Stimulated activated CD4-positive, alpha-beta T cell treated with anti-CD3 and anti-CD28 coated beads, Interleukin-2, amount 100 ng/mL, for 24 hours (primary cell): ENCODE measurements at places on chromosomes 12 and 14.

DNA sequence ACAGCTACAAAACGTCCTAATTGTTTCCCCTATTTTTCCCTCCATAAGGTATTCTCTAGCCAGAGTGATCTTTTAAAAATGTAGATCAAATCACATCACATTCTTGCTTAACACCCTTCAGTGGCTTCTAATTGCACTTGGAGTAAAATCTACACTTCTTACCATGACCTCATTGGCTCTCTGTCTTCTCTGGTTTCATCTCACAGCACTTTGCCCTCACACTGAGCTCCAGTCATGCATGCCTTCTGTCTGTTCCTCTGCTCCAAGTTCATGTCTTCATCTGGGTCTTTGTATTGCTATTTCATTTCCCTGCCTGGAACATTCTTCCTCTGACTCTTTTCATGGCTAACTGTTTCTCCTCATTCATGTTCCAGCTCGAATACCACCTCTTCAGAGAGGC is 220.4 kb upstream of the GARIN6 start:
- DNase-seq: no peak

- DNase-seq: no peak
Measured at GRCh38 chr14:36655571-36655962, 6.1 kb upstream of the PAX9 start.

GRCh38 chr12:47901063-47901717 is 3.6 kb downstream of the VDR start:
- DNase-seq: peak; percentile 16

GRCh38 chr12:127503246-127503645 is 763.7 kb upstream of the TMEM132C start:
- no peak for DNase-seq

GRCh38 chr12:85325442-85325841 is 45.4 kb downstream of the ALX1 start:
- no peak for DNase-seq

DNA sequence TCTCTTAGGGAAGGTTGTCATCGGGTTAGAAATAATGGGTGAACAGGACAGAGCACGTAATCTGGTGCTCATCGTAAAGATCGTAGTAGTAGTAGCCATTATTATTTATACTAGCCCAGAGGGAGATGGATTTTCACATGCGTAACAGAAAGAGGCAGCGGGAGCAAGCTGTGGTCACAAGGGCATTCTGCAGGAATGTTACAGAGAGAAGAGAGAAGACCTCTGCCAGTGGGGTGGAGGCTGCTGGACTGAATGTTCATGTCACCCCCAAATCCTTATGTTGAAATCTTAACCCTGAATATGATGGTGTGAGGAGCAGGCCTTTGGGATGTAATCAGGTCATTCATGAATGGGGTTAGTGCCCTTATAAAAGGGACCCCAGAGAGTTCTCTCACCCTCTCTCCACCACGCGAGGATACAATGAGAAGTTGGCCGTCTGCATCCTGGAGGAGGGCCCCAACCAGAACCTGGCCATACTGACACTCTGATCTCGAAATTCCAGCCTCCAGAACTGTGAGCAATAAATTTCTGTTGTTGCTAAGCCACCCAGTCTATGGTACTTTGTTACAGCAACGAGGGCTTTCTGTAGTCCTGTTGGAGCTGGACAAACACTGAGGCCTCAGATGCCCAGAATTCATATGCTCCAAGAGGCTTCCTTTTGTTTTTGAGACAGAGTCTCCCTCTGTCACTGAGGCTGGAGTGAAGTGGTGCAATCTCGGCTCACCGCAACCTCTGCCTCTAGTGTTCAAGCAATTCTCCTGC is 131.2 kb upstream of the MED13L start:
- DNase-seq: no peak

GRCh38 chr14:30706704-30707103 is 84.6 kb downstream of the SCFD1 start:
- no peak for DNase-seq

GRCh38 chr12:12811343-12811742 is 1.8 kb upstream of the DDX47 start:
- DNase-seq: no peak

GRCh38 chr12:104704224-104704779 is 247.6 kb downstream of the CHST11 start:
- DNase-seq: no peak

DNA sequence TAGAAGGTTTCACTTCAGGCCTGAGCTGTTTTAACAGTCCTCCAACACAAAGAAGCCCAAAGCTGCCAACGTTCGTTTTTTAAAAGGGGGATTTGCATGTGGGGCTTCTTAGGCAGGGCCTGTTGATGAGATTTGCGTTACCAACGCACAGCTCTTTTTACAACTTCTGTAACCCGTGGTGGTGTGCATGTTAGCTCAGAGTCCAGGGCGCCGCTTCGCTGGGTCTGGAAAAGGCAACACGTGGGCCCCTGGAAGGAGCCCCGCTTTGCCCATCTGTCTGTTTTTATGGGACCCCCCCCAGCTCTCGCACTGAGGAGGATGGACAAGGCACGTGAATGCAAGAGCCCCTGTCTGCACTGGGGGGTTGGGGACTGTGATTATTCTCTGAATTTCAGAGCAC is 84.0 kb downstream of the ESR2 start:
- DNase-seq: no peak

DNA sequence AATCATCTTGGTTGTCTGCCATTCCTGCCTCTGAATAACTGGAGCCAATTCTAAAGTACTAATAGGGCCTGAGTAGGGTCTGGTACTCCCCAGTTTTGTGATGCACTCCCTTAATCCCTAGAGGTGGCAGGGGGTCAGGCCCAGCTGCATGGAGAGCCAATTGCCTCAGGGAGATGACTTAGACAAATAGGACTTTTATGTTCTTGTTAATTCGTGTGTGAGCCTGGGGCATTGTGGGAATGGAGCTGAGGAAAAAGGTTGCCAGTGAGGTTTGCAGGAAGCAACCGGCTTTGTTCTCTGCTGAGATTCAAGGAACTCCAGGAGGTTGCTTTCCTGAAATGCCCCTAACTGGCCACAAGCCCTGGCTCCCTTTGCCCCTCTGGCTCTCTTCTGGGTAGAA is 6.8 kb upstream of the DCD start:
- no peak for DNase-seq

DNA sequence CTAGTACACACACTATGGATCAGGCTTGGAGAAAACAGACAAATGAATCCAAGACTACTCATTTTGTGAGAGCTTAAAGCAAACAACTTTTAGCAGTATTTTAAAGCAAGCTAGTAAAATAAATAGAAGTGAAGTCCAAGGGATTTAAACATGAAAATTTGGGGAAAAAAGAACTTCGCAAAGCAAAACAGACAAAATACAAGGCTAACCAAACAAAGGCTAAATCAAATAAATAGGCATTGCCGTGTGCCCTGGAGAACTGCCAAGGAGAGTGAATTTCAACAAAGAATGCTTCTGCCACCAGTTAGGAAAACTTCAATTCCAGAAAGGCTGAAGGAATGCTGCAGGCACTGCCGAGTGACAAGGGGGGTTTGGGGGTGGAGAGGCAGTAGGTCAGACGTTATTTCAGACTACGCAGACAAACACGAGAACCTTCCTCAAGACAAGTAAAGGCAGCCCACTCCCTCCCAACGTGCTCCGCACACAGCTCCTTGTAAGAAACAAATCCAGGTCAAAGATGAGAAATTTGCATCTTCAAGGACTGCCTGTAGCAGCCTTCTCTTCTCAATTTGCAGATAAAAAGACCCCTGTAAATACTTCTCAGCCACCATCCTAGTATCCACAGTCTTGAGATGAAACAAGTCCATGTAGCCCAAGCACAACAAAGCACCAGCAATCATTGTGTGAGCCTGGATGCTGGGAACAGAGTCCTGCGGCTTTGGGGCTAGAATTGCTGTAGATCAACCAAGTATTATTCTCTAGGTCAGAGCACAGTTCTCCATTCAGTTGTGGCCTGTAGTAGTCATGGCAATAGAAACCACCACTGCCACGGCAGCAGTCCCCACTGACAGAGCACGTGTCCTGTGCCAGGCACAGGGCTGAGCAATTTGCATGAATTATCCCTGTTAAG is 43.3 kb downstream of the EFCAB11 start:
- DNase-seq: no peak

- no peak for DNase-seq
Measured at GRCh38 chr14:104102282-104102914, 16.9 kb downstream of the ASPG start.

GRCh38 chr12:102653406-102653805 is 173.0 kb upstream of the IGF1 start:
- no peak for DNase-seq

DNA sequence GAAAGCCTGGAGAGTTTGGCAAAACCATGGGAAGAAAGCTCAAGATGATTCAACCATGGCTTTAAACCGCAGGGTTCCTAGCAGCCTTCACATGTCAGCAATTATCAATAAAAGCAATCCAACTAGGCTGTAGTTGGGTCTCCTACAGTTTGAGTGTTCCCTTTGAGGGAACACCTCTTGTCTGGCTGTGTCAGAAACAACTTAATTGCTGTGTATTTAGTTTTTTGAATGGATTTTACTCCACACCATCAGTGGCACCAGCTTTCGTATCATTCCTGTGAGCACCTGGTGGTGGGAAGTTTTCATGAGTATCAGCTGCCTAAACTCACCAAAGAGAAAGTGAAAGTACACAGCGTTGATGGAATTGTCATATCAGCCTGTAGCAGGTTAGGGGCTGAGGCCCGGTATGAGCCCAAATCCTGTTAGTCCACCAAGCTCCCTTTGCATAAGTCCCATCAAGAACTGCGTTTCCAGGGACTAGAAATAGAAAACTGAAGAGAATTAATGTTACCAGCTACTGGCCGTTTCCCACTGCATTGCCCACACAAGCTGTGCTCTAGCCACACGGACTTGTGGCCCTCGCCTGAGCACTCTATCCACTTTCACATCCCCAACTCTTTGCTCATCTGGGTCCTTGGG is 10.9 kb upstream of the IL26 start:
- peak; percentile 20 for DNase-seq

DNA sequence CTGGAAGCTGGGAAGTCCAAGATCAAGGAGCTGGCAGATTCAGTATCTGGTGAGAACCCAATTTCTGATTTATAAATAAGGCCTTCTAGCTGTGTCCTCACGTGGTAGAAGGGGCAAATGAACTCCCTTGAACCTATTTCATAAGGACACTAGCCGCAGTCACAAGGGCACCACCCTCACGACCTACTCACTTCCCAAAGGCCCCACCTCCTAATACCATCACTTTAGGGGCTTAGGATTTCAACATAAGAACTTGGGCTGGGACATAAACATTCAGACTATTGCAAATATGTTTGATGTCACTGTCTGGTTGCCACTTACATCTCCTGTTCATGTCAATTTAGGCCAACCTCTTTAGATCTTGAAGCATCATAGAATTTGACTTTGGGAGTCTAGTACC is 10.8 kb upstream of the CNIH1 start:
- DNase-seq: no peak

DNA sequence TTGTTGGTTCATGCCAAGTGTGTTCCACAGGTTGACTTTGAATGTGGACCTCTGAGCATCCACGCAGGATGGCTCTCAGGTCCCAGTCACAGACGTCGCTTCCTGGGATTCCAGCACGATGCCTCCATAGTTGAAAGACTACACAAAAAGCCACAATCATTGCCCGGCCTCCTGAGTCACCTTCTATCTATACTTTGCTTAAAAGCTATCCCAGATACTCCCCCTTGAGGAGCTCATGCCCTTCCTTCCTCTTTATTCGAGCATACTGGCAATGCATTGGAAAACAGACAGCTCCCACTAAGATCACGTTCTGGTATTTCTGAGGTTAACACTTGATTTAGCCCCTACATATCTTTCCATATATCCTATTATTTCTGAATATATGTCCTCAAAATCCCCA is 40.1 kb downstream of the ZNF664 start:
- DNase-seq: no peak

- DNase-seq: no peak
Measured at GRCh38 chr14:77228056-77228455, 43.0 kb downstream of the NGB start.

- DNase-seq: no peak
Measured at GRCh38 chr14:94398536-94398935, 10.1 kb upstream of the SERPINA1 start.

- no peak for DNase-seq
Measured at GRCh38 chr14:72387726-72388125, 455.5 kb downstream of the RGS6 start.

- DNase-seq: no peak
Measured at GRCh38 chr12:52539083-52539820, 13.7 kb downstream of the KRT71 start.

DNA sequence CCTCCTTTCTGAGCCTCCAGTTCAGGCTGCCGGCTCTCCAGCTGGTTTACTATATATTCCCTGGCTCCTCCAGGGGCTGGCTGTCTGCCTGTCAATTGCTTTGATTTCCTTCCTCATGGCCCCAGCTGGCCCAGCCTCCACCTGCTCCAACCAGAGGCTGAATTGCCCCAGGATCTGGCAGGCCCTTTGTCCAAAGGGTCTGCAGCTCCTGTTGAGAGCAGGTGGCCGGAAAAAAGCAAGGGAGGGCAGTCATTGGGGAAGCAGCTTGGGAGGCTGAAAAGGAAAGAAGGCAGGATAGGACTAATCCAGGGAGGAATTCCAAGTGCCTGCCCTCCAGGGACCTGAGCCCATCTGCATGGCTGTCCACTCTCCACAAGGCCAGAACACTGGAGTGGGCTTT is 25.3 kb downstream of the PAH start:
- DNase-seq: no peak

- no peak for DNase-seq
Measured at GRCh38 chr14:22071006-22071405, 397.4 kb upstream of the OR4E1 start.

DNA sequence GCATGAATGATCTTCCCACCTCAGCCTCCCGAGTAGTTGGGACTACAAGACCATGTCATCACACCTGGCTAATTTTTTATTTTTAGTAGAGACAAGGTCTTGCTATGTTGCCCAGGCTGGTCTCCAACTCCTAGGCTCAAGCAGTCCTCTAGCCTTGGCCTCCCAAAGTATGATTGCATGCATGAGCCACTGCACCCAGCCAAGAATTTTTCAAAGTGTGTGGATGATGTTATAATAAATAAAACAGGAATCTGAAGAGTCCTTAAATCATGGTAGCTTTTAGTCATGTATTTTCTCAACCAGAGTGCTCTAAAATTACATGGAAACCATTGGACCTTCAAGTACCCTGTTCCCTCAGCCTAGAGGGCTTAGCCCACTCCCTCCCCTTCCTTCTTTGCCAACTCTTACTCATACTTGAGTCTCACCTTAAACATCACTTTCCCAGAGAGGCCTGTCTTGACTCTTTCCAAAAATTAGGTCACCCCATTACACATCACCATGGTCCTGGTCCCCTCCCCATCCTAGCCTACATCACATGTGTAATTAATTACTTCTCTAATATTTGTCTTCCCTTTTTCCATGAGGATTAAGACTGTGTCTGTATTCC is 52.2 kb upstream of the BICDL1 start:
- no peak for DNase-seq

DNA sequence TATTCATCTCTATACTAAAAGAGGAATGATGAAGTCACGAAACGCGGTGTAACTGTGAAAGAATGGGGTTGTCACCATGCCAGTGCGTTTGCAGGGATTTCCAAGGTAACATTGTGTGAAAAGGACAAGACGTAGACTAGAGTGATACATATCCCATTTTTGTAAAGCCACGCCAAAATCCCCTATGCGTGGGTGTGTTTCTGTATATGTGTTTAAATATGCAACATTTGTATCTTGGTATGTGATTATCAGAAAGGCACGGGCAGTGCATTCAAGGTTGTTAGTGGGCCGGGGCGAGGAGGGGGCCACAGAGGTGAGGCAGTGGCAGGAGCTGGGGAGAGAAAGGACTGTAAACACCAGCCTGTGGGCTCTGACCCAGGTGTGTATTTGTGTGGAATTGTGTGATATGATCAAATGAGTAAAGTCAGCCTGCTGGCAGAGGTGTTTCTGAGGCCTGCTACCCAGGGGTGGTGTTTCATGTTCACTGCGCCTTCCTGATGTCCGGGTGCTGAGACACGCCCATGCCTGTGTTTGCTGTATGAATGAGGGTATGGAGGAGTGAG is 137.8 kb downstream of the ADGRD1 start:
- DNase-seq: peak; percentile 38
